ENCODE measurements at places on chromosomes 2 and 18. TPM values are rescaled to one million over a fixed set of nuclear protein-coding genes. Genes with fewer than 3 reads are reported as not detected.

DNA sequence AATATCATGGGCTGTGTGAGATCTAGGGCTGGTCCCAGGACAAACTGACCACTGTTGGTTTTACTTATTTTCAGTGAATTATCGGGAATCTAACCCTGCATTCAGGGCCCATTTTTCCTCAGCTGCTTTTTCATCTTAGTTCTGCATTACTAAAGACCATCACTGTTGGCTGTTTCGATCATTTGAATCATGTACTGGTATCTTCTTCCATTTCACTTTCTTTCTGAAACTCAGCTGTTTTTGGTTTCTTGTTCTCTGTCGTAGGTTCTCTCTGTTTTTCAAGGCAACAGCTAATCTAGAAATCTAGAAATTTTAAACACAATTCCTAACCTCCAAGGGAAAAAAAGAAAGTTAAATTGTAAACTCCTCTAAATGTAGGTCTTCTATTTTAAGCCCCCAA lies 159.9 kb upstream of the SESTD1 start:
- H3K27ac ChIP-seq: no peak overlapping the region
- H3K4me1 ChIP-seq: no peaks in the 10 kb centered on the region
- peaks cover 10% of the 10 kb centered on the region for H3K27me3 ChIP-seq
- DNase-seq: no peak

DNA sequence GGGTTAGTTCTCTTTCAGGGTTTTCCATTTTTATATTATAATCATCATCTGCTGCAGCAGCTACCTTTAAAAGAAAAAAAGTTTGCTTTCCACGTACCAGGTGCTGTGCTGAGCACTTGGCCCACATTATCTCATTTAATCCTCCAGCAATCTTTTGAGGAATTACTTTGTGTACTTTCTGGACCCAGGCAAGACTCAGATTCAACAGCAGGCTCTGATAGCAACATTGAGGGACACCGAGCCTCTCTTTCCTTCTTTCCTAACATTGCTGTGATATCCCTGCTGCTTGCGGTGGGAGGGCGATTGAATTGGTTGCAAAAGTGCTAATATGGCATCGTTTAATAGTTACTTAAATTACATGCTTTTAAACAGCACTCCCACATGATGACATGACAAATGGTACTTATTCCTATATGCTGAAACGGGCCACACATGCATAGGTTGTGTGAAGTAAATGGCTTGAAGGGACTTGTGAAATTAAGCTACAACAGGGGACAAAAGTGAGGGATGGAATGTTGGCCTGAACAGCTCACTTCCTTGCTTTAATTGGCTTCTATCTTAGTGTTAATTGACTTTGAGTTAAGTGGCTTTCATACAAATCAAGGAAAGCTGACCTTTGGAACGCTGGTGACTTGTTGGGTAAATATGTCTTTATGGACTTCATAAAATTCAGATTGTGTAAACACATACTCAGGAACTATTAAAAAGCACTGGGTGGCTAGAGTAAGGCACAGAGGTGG lies 21.2 kb downstream of the SPRED2 start:
- H3K27me3 ChIP-seq: peaks cover 6% of the 10 kb centered on the region
- peaks cover 15% of the 10 kb centered on the region for H3K4me1 ChIP-seq
- peaks cover 2% of the 10 kb centered on the region for H3K36me3 ChIP-seq
- no peak overlapping the region for H3K27ac ChIP-seq
- no peak overlapping the region for H3K4me3 ChIP-seq
- DNase-seq: no peak

SCYGR4 gene
- total RNA-seq: not detected

DNA sequence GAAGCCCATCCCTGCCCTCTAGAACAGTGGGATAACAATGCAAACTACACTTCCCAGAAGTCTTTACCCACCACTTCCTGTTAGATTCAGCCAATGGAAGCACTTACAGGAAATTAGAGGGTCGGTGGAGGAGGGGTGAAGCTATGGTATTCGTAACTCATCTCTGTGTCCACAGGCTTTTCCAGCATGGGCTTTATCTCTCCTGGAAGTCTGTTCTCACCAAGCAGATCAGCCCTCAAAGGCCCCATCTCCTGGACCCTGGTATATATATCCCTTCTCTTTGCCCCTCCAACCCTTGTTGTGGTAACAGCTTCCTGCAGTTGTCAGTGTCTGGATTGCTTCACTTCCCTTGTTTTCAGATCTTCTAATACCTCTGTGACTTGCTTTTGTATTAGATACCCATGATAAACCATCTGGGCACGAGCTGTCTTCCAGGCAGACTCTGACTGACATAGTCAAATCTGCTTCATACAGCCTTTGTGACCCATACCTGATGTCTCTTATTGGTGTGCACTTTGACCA lies 475.0 kb upstream of the POU3F3 start:
- H3K4me1 ChIP-seq: peaks cover 7% of the 10 kb centered on the region
- no peaks in the 10 kb centered on the region for H3K27me3 ChIP-seq
- peak overlapping the region; percentile 92 for H3K27ac ChIP-seq
- peak; percentile 31 for DNase-seq
- peaks cover 5% of the 10 kb centered on the region for H3K36me3 ChIP-seq

TFCP2L1 gene
- 0.03 TPM for total RNA-seq

DSG2 gene
- 0.25 TPM for total RNA-seq

GRCh38 chr2:57407772-57408201 lies 638.8 kb upstream of the VRK2 start:
- H3K27me3 ChIP-seq: no peaks in the 10 kb centered on the region
- H3K4me3 ChIP-seq: no peak overlapping the region
- H3K36me3 ChIP-seq: no peaks in the 10 kb centered on the region
- H3K27ac ChIP-seq: no peak overlapping the region

GRCh38 chr2:207983641-207984042 lies 41.7 kb downstream of the PLEKHM3 start:
- no peak overlapping the region for H3K27ac ChIP-seq
- H3K4me3 ChIP-seq: no peak overlapping the region
- H3K4me1 ChIP-seq: peaks cover 10% of the 10 kb centered on the region
- DNase-seq: no peak
- H3K27me3 ChIP-seq: no peaks in the 10 kb centered on the region

DNA sequence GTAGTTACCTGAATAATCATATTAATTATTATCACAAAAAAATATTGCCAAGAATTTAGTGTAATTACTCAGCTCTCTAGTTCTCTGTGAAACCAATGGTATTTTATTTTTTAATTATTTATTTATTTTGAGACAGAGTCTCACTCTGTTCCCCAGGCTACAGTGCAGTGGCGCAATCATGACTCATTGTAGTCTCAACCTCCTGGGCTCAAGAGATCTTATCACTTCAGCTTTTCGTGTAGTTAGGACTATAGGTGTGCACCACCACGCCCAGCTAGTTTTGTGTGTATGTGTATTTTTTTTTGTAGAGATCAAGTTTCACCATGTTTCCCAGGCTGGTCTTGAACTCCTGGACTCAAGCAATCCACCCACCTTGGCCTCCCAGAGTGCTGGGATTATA lies 440.4 kb upstream of the CDH20 start:
- no peak overlapping the region for H3K27ac ChIP-seq
- no peaks in the 10 kb centered on the region for H3K27me3 ChIP-seq
- H3K4me3 ChIP-seq: no peak overlapping the region
- no peaks in the 10 kb centered on the region for H3K36me3 ChIP-seq
- no peaks in the 10 kb centered on the region for H3K4me1 ChIP-seq
- no peak for DNase-seq

INO80C gene
- 17.3 TPM for total RNA-seq

CRIM1 gene
- total RNA-seq: 3.5 TPM

DNA sequence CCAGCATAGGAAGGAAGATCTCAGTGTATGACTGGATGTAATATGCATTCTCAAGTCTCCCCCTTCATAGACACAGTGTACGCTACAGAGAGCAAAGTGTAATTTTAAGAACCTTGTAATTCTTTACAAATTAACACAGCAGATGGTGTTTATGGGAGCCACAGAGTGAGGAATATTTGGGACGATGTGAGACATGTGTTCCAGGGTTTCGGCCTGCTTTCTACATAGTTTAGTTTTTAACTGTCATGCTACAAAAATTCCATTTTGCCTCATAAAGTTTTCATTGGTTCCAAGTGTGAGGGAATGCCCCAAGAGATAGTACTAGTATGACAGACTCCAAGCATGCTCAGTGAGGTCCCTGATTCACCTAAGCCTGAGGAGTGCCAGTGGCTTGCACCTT lies 76.2 kb upstream of the LRRTM1 start:
- no peaks in the 10 kb centered on the region for H3K36me3 ChIP-seq
- H3K4me1 ChIP-seq: no peaks in the 10 kb centered on the region
- no peaks in the 10 kb centered on the region for H3K27me3 ChIP-seq
- H3K4me3 ChIP-seq: no peak overlapping the region
- no peak for DNase-seq
- H3K27ac ChIP-seq: no peak overlapping the region

DNA sequence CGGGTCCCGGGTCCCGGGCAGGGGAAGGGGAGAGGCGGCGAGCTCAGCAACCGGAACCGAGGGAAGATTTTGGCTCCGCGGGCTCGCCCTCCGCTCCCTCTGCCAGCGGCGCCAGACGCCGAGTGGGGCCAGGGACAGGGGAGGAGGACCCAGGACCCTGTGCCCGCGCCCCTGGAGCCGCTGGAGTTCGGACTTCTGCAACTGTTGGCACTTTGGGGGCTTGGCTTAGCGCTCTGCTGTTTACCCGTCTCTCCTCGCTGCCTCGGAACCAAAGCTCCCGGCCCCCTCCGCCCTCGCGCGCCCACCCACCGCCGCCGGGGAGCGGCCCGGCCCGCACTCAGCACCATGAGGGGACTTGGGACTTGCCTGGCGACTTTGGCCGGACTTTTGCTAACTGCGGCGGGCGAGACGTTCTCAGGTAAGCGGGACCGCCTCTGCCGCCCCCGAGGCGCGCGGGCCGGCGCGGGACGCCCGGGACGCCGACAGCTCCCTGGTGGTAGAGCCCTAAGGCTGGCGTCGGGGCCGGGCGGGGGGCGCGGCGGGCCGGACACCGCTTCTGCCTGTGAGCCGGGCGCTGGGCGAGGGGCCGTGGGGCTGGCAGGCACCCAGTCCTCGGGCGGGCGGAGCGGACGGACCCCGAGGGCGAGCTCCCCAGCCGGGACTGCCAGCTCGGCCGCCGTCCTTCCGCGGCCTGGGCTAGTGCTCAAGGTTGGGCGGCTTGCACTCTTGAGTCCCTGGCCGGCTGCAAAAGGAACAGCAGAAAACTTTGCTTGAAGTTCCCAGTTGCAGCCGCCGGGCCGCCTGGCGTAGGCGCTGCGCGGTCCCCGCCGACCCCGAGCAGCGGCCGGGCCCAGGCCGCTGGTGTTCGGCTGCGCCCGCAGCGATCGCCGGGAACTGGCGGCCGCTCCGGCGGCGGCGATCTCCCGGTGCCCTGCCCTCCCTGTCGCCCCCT lies 634 bp downstream of the PTPRM start:
- no peaks in the 10 kb centered on the region for H3K4me1 ChIP-seq
- H3K27ac ChIP-seq: no peak overlapping the region
- H3K27me3 ChIP-seq: peaks cover 36% of the 10 kb centered on the region
- DNase-seq: peak; percentile 35
- no peak overlapping the region for H3K4me3 ChIP-seq
- H3K36me3 ChIP-seq: no peaks in the 10 kb centered on the region

GRCh38 chr18:27894746-27895145 lies 282.2 kb downstream of the CDH2 start:
- no peaks in the 10 kb centered on the region for H3K27me3 ChIP-seq
- H3K4me3 ChIP-seq: no peak overlapping the region
- H3K27ac ChIP-seq: no peak overlapping the region
- no peaks in the 10 kb centered on the region for H3K36me3 ChIP-seq
- H3K4me1 ChIP-seq: no peaks in the 10 kb centered on the region

DNA sequence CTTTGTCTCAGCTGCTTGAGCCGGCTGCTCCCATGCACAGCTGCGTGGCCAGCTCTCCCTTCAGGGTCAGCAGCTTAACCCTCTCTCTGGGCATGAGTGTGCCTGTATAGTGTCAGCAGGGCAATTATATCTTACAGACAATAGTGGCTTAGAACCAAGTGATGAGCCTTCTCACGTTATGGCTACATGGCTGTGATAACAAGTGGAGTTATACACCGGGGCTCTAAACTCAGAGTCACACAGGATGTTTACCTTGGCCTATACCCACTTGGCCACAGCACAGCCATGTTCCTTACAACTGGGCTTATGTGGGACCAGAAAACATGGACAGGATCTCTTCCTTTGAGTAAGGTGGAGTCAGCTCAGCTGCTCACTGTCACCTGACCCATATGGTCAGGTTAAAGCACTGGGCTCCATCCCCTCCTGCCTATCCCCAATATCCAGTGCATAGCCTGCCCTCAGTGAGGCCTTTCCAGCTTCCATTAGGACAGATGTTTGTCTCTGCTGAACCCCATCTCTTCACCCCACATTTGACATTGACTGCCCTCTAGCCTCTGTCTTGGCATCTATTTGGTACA lies 294.2 kb upstream of the NCKAP5 start:
- H3K36me3 ChIP-seq: no peaks in the 10 kb centered on the region
- peaks cover 7% of the 10 kb centered on the region for H3K27me3 ChIP-seq
- H3K4me1 ChIP-seq: no peaks in the 10 kb centered on the region
- H3K4me3 ChIP-seq: no peak overlapping the region
- H3K27ac ChIP-seq: no peak overlapping the region

- peak; percentile 24 for DNase-seq
- H3K36me3 ChIP-seq: no peaks in the 10 kb centered on the region
- H3K27ac ChIP-seq: no peak overlapping the region
These were observed 51.1 kb downstream of the TNS1 start for GRCh38 chr2:217951521-217952247.

DNA sequence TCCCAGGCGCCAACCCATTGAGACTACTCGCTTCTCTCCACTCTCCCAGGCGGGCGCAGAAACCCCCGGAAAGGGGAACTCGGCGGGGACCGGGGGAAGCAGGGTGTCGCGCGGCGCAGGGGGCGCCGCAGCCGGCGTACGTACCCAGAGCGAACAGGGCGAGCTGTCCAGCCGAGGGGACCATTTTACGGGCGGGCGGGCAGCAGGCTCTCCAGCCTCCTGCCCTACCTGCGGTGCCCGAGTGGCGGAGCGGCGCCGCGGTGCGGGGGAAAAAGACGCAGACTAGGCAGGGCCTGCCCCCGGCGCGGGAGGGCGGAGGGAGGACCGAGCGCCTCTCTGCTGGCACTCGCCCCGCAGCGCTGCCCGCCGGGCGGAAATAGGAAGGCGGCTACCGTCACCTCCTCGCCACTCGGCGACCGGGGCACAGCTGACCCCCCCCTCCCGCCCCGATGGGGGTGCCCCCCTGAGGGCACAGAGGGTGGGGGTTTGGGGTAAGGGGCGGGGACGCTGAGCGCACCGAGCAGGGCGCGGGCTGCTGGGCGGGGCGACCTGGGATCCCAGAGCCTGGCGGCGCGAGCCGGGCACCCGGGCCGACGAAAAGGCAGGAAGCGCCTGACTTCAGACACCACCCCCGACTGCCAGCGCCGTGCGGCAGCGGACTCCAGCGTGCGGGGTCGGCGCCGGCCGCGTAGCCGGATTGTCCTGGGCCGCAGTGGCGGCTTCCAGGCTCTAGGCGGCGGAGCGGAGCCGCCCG lies at the start of gene TGFA:
TGFA (minus strand) TSS at position 243 of the 754 bp plus-strand sequence; CDS start at position 184, 59 bp downstream.
- peaks cover 23% of the 10 kb centered on the region for H3K4me1 ChIP-seq
- peaks cover 52% of the 10 kb centered on the region for H3K27me3 ChIP-seq
- peak; percentile 79 for DNase-seq
- no peaks in the 10 kb centered on the region for H3K36me3 ChIP-seq

- peaks cover 32% of the 10 kb centered on the region for H3K4me1 ChIP-seq
- peaks cover 10% of the 10 kb centered on the region for H3K36me3 ChIP-seq
- H3K27me3 ChIP-seq: no peaks in the 10 kb centered on the region
- no peak for DNase-seq
- no peak overlapping the region for H3K27ac ChIP-seq
These were observed 53.8 kb downstream of the MAP4K4 start for GRCh38 chr2:101751276-101751815.

Measured in activated naive CD8-positive, alpha-beta T cell treated with anti-CD3 and anti-CD28 coated beads, Interleukin-2, amount 10 ng/mL, durations not matched to agents 7 days and 5 days (primary cell).